Cortex of kidney (tissue), 1 donor: ENCODE measurements at places on chromosomes 6 and 20.

DNA sequence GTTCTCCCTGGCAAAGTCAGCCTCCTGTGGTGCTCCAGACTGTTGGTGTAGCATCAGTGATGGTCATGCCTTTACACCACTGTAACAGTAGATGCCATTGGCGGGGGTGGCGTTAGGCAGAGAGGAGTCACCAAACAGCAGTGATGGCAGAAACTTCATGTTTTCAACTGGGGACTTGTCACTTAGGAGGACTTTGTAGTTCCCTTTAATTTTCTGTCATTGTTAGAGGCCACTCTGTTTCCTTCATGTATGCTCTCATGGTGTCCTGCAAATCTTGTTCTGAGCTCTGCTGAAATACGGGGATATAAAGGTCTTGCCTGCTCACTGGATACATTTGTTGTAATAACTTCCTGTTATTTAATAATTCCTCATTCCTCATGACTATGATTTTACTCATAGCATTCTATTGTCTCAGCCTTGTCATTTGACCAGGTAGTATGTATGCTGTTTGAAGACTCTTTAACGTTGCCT lies 4.6 kb downstream of the MAP3K4 start:
- no peak for DNase-seq

- DNase-seq, result no peak
These were observed 166.1 kb downstream of the THBS2 start for GRCh38 chr6:169087443-169088041.

DNA sequence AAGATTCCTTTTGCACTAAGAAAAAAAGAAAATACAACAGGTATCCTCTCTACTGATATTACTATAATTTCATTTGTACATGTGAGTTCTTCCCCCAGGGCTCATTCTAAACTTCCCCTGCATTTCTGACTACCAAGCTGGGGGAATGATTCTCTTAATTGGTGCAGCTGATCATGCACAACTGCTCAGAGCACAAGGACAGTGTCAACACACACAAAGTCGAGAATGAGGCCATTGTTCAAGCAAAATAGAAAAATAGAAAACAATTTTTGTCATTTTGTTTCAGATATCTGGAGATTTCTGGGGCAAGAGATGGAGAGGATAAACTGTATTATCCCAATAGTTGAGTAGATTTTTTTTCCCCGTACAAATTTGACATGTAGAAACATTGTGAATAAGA lies 236.3 kb downstream of the HAO1 start:
- DNase-seq, result no peak

GRCh38 chr6:26087284-26088115 lies at the start of gene HFE:
TSS of gene HFE (plus strand) at chr6:26087429. CDS start at chr6:26087441, 12 bp downstream.
- DNase-seq, result no peak

DNA sequence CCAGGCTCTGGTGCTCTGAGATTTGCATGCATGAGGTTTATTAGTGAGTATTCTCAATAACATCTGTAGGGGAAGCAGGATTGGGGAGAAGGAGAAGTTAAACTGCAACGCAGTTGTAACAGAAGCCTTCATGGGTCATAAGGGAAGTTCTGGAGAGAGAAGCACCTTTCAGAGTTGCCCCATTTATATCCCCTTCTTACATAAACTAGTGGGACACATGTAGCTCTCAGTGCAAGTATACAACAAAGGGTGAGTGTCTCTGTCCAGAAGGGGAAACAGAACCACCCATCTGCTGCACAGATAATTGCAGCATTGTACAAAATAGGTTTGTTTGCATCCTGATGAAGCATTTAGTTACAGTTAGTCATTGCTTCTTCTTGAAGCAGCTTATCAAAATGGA lies 4.3 kb upstream of the ADGB start:
- DNase-seq, result no peak

GRCh38 chr20:7728338-7728737 lies 211.9 kb downstream of the HAO1 start:
- DNase-seq, result no peak

DNA sequence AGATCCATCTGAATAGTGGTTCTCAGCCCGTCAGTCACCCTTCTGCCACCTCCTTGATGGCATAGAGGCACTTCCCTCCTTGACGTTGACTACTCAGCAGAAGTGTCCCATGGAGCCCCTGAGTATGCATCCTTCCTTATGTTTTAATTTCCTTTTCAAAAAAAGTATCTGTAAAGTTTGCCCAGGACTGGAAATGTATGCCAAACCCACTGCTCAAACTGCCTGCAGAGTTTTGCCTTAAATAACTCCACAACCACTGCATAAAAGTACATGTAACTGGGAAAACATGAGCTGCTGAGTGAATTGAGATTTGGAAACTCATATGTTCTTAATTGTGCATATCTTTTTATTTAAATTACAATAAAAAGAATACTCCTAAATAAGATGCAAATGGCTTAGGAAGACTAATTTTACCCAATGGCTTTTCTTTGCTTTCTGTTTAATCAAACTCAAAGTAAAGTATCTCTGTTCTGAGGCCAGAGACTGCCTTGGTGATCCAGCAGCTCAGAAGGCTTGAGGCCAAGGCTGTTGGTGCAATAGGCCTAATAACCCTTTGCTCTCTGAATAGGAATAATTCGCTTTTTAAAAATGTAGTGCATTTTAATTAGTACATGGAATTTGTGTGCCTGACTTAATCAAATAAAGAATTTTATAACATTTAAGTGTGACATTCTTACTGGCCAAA lies 90.4 kb downstream of the FNDC1 start:
- DNase-seq, result no peak

GRCh38 chr20:62728028-62728780 lies 19.6 kb downstream of the NTSR1 start:
- no peak for DNase-seq

DNA sequence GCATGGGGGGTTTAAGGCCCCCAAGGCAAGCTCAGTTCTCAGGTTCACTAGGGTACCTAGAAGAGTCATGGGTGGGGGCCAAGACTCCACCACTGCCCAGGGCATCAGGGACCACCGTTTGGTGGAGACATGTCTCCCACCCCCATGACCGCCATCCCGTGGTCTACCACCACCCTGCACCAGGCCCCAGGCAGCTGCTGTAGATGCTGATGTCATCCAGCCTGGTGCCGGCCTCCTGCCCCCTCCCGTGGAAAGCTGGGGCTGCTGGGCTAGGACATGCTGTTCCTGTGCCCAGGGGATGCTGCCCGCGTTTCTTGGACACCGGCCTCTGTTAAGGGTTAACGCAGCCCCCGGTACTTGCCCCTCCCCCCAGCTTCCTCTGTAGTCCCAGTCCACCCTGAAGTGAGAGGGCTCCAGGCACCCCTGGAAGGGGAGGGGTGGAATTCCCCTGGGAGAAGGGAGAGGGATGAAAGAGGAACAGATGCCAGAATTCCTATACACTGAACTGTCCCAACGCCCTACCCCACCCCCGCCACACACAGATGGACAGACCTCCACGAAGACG lies 587 bp downstream of the IP6K3 start:
- DNase-seq, result no peak

DNA sequence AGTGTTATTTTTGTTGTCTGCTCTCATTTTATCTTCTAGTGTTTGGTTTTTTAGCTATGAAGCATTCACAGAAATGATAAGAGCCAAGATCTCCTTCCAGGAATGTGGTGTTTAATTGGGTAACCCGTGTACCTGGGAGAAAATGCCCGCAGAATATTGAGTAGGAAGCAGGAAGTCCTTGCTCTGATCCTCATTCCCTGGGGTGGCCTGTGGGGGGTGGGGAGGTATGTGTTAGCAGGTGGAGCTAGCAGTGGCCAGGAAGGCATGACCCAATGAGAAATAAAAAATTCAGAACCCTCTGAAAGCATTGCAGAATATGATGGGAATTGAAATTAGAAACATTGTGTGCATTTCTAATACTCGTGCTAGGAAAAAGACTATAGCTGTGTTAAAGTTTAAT lies 100.8 kb downstream of the DTD1 start:
- no peak for DNase-seq

DNA sequence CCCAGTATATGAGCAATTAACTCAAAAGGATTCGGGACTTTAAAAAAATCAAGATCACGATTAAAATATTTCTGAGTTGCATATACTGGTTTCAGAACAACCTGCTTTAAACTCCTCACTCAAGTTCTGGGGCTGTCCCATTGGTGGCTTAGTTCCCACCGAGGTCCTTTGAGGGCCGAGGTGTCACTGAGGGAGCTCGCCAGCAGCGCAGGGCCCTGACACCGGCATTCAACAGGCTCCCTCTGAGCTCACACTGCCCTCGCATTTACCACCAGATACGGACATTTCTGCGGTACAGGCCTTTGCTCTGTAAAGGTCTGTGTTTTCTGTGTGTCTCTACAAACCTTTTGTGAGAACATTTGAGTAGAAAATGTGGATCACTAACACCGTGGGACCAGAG lies 24.4 kb upstream of the BNIP5 start:
- no peak for DNase-seq

DNA sequence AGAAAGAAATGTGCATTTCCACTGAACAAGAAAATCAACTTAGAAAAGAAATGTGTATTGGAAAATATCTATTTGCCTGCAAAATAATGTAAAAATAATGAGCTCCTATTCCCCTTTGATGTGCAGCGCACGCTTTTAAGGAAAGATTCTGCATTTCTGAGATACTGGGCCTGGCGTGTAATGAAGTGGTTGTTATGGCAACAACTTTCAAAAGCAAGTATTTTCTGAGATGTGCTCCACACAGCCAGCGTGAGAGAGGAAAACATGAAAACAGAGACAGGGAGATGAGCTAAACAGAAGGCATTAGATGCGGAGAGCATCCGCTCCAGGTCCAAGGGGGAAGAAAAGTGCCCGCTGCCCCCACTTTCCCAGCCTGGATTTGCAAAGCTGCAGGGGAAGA lies 39.1 kb upstream of the GTSF1L start:
- DNase-seq, result no peak

DNA sequence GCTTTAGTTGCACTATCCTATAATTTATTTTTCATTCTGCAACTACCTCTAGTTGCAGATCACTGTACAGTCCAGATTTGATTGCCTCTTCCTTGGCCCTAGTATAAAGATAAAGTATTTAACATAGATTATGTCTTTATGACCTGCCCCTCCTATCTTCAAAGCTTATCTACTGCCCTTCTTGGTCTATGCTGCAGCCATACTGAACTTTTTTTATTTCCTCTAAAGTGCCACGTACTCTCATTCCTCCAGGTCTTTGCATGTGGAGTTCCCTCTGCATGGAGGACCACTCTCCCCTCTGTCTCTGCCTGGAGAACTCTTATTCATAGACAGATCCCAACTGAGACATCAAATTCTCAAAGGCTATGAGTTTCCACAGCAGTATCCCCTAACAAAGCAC lies 168.0 kb downstream of the PTPRK start:
- DNase-seq, result no peak

GRCh38 chr20:23309781-23310180 lies 40.8 kb upstream of the NXT1 start:
- DNase-seq, result no peak

DNA sequence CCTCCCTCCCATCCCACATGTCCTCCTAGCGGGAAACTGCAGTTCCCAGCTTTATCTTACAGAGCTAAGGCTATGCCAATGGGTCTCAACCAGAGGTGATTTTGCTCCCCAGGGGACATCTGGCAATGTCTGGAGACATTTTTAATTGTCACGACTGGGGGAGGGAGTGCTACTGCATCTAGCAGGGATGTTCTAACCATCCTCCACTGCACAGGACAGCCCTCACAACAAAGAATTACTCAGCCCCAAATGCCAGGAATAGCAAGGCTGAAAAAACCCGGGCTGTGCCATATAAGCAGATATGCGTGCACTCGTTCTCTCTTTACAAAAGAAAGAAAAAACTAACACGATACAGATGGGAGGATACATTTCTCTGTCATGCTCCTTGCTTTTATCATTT lies 8.5 kb downstream of the MRPS18A start:
- no peak for DNase-seq

GRCh38 chr20:44833437-44833836 lies 23.1 kb upstream of the RIMS4 start:
- DNase-seq, result no peak

GRCh38 chr20:4805663-4806449 lies 84.1 kb downstream of the PRND start:
- DNase-seq, result no peak

DNA sequence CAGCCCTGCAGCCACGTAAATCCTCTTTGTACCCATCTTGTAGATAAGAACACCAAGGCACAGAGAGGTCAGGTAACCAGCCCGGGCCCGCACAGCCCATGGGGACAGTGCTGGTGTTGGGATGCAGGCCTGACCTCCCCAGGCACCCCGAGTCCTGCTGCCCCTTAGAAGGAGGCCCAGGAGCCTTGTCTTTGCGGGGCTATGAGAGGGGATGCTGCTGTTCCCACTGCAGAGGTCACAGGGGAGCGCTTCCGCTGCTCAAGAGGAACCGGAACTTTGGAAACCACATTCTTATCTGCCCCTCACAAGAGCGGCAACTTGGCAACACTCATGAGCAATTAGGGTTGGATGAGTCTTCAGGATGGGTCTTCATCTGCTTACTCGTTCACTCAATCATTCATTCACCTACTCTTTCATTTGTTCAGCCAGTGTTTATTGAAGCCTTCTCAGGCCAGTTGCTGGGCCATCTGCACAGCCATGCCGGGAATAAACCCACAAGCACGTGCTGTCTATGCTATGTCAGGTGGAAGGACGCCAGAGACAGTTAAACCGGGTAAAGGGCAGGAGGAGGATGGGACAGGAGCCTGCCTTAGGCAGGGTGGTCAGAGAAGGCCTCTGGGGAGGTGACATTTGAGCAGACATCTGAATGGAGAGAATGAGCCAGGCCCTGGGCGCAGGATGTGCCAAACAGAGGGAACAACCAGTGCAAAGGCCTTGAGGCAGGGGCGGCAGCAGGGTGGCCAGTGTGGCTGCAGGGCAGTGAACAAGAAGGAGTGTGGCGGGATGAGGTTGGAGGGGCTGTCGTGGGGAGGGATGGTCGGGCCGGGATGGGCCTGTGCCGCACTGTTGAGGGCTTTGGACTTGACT lies 60.8 kb downstream of the RBM38 start:
- DNase-seq, result no peak

DNA sequence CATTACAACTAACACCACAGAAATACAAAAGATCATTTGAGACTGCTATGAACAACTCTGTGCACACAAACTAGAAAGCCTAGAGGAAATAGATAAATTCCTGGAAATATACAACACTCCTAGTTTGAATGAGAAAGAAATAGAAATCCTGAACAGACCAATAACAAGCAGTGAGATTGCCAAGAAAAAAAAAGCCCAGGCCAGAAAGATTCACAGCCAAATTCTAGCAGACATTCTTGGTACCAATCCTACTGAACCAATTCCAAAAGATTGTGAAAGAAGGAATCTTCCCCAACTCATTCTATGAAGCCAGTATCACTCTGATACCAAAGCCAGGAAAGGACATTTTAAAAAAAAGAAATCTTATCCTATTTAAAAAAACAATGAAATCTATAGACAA lies 7.0 kb upstream of the CDK19 start:
- DNase-seq, result no peak

DNA sequence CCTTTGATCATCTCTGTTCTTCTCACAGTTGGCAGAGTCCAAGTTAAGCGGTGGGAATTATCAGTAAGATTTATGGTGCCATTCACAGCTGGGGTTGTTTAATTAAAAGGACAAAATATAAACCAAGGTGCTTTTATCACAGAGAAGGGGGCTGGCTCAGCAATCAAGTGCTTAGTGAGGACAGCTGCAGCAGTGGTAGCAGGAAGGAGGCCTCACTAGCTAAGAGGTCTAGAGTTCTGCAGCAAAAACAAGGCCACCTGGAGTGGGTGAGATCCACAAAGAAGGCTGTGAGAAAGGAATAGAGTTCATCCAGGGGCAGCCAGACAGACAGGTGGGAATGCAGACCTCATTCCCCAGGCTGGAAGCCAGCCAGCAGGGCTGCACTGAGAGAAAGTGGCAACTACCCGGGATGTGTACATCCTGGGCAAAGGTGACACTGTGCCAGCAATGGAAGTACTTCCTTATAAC lies 37.1 kb downstream of the PIGU start:
- no peak for DNase-seq

- DNase-seq, result no peak
These were observed 40.3 kb upstream of the ARMC2 start for GRCh38 chr6:108807928-108808327.
